ENCODE measurements at places on chromosomes 1 and 21.

DNA sequence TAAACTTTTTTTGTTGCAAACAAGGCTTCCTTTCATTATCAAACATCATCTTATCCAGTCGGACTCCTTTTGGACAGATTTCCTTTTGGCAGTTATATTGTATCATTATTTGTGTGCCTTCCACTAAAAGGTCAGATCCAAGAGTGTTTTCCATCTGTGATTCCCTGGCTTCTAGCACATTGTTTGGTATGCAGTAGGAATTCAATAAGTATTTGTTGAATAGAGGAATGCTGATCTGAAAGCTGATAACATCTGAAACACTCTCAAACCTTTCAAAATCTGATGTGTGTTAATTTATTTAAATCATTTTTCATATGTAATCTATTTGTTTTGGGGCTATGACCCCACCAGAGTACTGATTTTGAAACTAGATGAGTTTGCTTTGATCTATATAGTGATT is 39.0 kb downstream of the NDC1 start:
- DNase-seq: no peak

- no peak for DNase-seq
Observed at GRCh38 chr1:167479331-167479979, 38.9 kb downstream of the CD247 start.

DNA sequence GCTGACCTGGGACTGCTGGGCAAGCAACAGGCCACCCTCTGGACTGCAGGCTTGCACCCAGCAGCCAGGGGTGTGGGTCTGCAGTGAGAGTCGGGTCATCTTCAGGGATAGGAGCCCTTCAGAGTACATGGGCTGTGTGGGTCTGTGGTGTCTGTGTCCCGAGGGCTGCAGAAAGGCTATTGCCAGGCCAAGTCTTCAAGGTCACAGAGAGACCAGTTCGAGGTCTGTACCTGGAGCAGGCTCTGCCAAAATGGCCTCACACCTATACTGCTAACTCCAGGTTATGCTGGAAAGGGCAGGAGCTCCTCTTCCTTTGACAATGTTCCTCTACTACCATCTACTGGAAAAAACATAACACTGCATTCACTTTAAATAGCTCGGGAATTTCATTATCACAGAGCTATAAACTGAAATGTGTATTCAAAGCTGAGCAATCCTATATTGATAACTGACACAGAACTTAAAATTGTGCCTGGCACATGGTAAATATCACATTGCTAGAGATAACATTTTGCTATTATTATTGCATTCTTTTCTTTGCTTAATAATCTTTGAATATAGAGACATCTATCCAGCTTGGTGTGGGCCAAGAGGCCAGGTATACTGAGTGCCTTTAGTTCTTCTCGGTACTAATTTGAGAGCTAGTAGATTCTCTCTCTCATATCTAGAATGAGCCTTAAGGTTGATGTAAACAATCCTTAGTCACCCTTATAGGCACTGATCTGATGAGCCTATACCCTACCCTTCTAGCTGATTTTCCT is 6.9 kb upstream of the DNAH14 start:
- no peak for DNase-seq

GRCh38 chr21:45418301-45419071 is 13.5 kb downstream of the COL18A1 start:
- no peak for DNase-seq

DNA sequence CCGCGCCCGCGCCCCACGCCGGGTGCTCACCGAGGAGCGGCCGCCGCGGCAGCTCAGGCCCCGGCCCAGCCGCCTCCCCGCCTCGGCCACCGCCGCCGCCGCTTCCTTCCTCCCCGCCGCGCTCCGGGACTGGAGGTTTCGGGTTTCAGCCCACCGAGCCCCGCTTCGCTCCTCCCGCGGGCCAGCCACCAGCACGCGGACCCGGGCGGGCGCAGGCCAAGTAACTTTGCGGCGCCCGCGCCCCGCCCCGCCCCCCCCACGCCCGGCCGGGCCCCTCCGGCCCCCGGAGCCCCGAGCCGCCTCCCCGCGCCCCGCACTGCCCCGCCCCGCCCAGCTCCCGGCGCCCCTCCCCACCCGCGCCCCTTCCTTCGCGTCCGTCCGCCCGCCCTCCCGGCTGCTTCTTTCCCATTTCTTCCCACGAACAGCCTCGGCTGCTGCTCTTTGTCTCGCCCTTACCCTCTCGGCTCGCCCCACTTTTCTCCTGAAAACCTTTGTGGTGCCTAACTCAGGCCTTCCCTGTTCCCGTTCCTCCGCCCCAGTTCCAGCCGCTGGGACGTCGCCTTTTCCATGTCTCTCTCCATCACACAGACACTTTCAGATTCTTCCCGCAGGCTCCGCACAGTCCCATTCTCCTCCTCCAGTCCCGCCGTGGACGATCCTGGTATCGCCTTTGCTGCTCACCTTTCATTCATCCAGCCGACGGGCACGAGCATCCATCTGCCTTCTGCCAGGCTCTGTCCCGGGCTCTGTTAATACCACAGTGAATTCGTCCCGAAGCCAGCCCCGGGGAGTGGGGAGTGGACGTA is at the start of gene GPR161:
Gene GPR161 (minus strand): TSS at position 222 of the 806 bp plus-strand sequence. CDS start 32,080 bp downstream, outside the sequence.
- DNase-seq: no peak

- DNase-seq: no peak
Observed at GRCh38 chr1:236078993-236079392, 14.1 kb upstream of the NID1 start.

- no peak for DNase-seq
Observed at GRCh38 chr1:106289265-106289928, 767.1 kb upstream of the PRMT6 start.

GRCh38 chr1:65221638-65222339 is 73.8 kb downstream of the AK4 start:
- DNase-seq: no peak

- no peak for DNase-seq
Observed at GRCh38 chr1:19569786-19570185, 74.3 kb upstream of the NBL1 start.

- no peak for DNase-seq
Observed at GRCh38 chr1:109655615-109656519, at the start of gene GSTM4. TSS of gene GSTM4 (plus strand) at chr1:109656099. CDS start at chr1:109656390, 291 bp downstream.

GRCh38 chr1:59485949-59486348 is 189.1 kb downstream of the FGGY start:
- no peak for DNase-seq

- DNase-seq: no peak
Observed at GRCh38 chr1:175188936-175189335, 3.6 kb downstream of the KIAA0040 start.

DNA sequence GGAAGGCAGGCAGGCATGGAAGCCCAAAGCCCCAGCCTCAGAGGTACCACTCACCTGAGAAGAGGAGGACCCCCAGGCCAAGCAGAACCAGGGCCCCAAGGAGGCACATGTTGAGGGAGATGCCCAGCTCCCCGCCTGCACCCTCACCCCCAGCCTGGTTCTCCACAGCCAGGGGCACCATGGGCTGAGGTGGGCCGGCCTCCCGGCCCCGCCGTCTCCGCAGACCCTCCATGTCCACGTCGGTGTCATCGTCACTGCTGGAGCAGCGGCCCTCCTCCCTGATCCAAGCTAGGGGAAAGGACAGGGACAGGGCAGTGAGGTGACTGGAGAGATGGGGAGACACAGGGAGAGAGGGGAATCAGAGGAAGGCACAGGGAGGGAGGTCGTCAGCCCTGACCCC is 7.8 kb downstream of the PBXIP1 start:
- no peak for DNase-seq

DNA sequence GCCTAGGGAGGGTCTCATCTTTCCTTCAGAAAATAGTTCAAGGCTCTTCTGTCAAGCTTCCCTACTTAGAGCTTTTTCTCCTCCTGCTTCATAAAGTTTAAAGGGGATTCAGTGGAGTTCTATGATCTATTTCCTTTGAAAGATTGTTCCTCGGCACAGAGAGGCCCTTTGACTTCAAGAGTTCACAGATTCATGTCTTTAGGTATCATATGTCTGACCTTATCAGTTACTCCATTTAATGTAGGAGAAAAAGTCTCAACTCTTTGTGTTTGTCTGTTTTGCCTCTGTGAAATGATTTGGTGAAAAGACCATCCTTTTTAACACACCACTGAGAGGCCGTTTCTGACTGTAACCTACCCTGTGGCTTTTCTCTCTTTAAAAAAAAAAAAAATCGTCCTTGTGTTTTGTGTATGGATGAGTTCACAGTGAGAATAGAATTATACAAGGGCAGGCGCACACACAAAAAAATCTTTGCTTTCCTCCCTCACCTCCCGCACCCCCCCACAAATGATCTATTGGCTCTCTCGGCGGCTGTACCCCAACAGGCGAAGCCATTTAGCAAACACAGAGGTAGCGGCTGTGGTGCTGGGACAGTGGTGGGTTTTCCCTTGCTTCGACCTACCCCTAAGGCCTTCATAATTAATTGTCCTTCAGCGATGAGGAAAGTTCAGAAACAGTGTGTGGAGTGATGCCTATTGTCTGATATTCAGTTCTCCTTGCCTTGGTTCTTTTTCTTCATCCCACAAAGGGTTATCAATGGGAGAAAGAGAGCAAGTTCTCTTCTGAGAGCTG is 29.6 kb downstream of the PROX1 start:
- no peak for DNase-seq

DNA sequence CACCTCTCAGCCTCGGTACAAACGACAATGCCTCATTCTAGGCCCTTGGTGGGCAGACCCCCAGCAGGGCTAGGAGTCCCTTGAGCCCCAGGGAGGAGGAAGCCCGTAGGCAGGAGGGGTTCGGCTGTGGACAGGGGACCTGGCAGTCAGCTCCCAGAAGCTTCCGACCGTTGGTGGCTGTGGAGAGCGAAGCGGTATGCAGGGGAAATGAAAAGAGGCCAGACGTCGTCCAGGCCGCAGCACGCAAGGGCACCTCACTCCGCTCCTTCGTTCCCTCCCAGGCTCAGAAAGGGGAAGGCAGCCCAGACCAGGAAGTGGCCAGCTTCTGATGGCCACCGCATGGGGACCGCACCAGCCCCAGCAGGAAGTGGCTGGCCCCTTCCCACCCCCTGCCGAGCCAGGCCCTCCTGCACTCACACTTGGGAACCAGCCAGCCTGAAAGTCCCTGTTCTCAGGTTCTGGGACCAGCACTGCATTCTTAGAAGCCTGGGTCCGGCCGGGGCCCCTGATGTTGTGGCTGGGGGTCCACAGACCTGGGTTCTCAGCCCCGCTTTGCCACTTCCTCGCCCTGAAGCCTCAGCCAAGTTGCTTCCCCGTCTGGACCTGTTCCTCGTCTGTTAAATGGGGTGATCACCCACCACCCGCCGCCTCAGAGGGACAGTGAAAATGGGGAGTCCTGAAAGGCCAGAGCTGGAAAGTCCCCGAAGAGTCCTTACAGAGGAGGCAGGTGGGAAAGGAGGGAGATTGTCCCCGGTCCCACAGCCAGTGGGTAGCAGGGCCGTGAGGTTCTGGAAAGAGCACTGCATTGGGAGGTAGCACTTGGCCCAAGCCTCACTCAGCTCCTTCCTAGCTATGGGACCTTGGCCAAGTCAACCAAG is 104.0 kb upstream of the RUNX3 start:
- no peak for DNase-seq

DNA sequence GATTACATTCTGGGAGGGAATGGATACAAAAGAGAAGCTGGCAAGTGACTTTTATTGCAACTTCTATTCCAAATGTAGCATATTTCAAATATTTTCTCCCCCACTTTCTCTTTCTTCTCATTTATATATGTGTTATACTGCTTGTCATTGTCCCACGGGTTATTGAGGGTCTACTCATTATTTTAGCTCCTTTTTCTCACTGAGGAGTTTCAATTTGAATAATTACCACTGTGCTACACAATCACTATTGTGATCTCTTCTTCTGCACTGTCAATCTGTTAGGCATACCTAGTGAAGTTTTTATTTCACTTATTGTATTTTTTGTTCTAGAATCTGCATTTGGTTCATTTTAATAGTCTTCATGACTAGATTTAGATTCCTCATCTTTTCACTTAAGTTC is 339.7 kb downstream of the PTPRC start:
- DNase-seq: no peak

- no peak for DNase-seq
Observed at GRCh38 chr1:67264152-67264551, 43.5 kb upstream of the IL12RB2 start.

DNA sequence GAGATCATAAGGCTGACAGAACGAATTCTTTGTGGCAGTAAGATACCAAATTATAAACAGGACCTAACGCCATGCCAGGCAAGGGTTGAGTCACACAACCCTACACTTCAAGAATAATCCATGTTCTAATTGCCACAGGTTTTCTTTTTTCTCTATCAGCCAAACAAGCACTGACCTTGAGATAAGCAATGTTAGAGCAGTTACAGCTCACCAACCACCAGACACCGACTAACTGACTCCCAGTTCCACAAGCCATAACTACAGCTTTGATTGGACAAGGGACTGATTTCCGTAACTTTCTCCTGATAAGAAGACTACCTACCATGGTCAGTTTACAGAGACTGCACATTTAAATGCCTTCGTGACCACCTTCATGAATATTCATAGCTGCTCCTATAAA is 149.6 kb downstream of the PTPRU start:
- no peak for DNase-seq

GRCh38 chr1:153598309-153599172 is 14.4 kb downstream of the S100A16 start:
- no peak for DNase-seq

DNA sequence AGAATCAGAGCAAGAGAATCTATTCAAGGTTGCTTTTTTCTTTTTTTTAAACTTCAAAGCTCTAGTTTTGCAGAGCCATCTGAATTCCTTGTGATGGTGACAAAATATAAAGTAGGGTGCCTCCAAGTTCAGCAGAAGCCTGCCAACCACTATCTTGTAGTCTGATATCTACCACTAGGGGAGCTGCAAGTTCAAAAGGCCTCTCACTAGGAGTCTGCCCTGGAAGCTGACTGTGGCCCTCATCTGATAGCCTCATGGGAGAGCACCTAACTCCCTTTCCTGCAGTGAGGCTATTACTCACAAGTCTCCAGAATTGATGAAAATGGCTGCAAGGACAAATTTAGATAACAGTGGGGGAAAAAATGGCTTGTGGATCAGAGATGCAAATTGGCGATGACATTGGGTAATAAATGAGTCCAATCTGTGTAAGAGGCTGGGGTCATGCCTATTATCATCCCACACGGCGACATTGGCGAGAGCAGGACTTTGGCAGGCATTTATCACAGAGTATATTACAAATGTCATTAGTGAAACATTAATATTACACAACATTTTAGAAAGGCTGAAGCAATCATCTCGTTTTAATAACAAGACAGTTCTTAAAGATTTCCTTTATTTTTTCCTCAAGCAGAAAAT is 10.7 kb upstream of the ZP4 start:
- no peak for DNase-seq

GRCh38 chr1:84462118-84462517 is 16.9 kb upstream of the RPF1 start:
- DNase-seq: no peak
